ENCODE measurements at places on chromosomes 4 and X. TPM values are rescaled to one million over a fixed set of nuclear protein-coding genes. Genes with fewer than 3 reads are reported as not detected.

The NUDT10 gene
- total RNA-seq, result 1.4 TPM

The SSX2 gene
- total RNA-seq, result not detected

The HELT gene
- total RNA-seq, result not detected

The TLR7 gene
- not detected for total RNA-seq

The SATL1 gene
- 0.06 TPM for total RNA-seq

The ADGRG2 gene
- total RNA-seq, result not detected

The TMEM144 gene
- 2.7 TPM for total RNA-seq

The GSX2 gene
- not detected for total RNA-seq

The RASL11B gene
- total RNA-seq, result 0.58 TPM

The GLRA2 gene
- not detected for total RNA-seq

The VCX gene
- total RNA-seq, result not detected

The CCNB3 gene
- total RNA-seq, result 0.19 TPM

The CT55 gene
- not detected for total RNA-seq

The NDNF gene
- total RNA-seq, result not detected

The NRK gene
- 0.93 TPM for total RNA-seq

The PFKFB1 gene
- not detected for total RNA-seq

The DCAF4L1 gene
- not detected for total RNA-seq

The SPIN4 gene
- total RNA-seq, result 16.6 TPM
